ENCODE measurements at places on chromosomes 1 and 21. TPM values are rescaled to one million over a fixed set of nuclear protein-coding genes. Genes with fewer than 3 reads are reported as not detected.

GRCh38 chr1:231517076-231517475, 11.4 kb upstream of the TSNAX start:
- no peak for ATAC-seq

- ATAC-seq, result no peak
These were observed 3.5 kb upstream of the PRAMEF12 start for GRCh38 chr1:12769976-12770505.

- ATAC-seq, result no peak
These were observed 58.0 kb downstream of the NGF start for GRCh38 chr1:115280064-115280463.

DNA sequence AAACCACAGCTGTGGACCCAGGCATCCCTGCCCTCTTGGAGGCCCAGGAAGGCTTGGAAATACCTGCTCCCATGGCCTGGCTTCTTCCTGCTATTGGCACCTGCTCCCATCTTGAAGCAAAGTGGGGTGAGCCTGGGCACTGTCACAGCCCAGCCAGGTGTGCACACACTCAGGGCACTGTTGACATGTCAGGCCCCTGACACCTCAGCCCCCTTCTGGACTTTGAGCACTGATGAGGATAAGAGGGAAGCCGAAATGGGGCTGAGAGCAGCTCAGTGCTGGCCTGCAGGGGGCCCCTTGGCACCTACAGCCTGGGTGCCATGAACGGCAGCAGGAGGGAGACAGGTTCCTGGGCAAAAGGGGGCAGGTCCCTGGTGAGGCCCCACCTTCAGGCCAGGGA, 55.9 kb downstream of the DAB1 start:
- no peak for ATAC-seq

DNA sequence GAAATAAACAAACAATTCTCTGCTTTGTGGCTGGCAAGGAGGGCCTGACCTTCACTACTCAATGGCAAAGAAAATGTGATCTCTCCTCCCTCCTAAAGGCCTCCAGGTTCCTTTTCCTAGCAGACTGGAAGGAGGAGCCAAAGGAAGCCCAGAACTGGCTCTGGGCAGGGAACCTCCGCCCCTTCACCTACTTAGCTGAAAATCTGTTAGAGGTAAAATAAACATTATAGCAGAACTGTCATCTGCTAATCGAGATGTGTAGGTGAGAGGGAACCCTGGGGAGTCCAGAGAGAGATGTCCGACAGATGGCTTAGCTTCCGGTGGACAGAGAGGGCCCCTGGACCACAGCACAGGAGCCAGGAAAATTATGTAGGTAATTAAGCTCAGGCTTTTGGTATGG, 75.2 kb upstream of the KCNA3 start:
- no peak for ATAC-seq

- no peak for ATAC-seq
These were observed 2.7 kb downstream of the PDE9A start for GRCh38 chr21:42655796-42656770.

- ATAC-seq, result no peak
These were observed 1.6 kb downstream of the SLC19A2 start for GRCh38 chr1:169484101-169484500.

GRCh38 chr1:116359871-116360270, 13.2 kb upstream of the ATP1A1 start:
- no peak for ATAC-seq

DNA sequence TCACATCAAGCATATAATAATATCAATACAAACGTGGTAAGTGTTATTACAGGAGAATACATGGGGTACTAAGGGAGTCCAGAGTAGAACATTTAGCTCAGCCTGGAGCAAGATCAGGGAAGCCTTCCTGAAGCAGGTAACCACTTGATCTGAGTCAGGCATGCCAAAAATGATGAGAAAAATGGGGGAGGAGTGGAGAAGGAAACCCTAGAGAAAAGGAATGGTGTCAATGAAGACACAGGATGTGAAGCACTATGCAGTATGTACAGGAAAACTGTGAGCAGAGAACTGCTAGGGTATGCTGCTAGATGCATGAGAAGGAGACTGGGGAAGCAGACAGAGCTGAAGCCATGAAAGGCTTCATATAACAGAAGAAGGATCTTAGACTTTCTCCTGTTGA, 84.7 kb downstream of the NOTCH2 start:
- no peak for ATAC-seq

DNA sequence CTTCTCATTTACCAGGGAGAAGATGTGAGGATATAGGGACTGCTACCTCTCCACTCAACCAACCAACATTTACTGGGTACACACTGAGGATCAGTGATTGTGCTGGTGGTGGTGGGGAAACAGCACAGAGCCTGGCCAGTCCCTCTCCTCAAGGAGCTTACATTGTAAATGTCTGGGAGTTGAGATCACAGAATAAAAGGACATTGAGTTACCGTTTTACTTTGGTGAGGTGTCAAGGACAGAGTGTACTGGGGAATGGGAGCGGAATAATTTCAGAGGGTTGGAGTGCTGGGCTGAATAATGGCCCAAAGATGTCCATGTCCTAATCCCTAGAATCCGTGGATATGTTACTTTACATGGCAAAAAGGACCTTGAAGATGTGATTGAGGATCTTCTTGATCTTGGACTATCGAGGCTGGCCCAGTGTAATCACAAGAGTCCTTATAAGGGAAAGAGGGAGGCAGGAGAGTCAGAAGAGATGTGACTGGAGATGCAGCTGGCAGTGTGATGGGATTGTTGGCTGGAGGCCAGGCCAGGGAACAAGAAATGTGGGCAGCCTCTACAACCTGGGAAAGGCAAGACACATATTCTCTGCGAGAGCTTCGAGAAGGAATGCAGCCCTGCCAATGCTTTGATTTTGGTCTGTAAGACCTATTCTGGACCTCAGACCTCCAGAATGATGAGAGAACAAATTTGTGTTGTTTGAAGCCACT, 26.6 kb upstream of the RWDD3 start:
- ATAC-seq, result no peak

DNA sequence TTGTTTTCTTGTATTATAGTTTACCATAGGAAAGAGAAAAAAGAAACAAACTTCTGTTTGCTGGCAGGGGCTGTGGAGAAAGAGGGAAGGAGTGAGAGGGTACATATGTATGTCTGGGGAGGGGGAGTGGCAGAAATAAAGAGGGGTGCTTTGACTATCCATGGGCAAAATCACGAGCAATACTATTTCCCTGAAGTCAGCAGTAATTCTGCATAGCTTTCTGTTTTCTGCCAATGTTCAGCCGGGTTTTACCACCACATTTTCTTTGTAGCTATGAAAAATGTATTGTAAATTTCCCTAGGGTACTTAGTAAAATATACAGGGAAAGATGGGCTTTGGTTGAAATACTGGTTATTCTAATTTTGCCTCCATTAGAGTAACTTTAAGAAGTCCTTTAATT, 45.2 kb upstream of the PGD start:
- no peak for ATAC-seq

- ATAC-seq, result no peak
These were observed 392 bp upstream of the TAGLN2 start for GRCh38 chr1:159925719-159926078.

DNA sequence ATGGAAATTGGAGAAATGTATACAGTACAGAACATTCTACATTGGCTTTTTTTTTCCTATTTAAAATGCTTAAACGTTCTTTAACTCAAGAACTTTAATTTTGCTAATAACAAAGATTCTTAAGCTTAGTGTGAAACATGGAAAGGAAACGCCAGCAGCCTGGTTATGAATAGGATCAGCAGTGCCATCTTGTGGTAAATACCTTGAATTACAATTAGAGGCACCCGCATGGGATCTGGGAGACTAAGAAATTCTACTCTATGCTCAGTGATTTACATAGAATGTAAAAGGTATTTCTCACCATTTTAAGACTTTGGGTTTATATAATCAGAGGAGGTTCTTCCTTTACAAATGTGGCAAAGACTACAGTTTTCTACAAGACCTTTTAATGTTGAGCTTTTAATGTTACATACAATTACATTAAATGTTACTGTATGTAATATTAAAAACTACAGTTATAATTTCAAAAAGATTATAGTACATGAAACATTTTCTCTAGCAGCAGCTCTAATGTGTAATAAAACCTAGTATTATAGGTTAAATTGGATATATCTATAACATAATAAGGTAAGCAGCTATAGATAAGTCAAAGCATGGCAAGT, 32.1 kb upstream of the APOBEC4 start:
- no peak for ATAC-seq

DNA sequence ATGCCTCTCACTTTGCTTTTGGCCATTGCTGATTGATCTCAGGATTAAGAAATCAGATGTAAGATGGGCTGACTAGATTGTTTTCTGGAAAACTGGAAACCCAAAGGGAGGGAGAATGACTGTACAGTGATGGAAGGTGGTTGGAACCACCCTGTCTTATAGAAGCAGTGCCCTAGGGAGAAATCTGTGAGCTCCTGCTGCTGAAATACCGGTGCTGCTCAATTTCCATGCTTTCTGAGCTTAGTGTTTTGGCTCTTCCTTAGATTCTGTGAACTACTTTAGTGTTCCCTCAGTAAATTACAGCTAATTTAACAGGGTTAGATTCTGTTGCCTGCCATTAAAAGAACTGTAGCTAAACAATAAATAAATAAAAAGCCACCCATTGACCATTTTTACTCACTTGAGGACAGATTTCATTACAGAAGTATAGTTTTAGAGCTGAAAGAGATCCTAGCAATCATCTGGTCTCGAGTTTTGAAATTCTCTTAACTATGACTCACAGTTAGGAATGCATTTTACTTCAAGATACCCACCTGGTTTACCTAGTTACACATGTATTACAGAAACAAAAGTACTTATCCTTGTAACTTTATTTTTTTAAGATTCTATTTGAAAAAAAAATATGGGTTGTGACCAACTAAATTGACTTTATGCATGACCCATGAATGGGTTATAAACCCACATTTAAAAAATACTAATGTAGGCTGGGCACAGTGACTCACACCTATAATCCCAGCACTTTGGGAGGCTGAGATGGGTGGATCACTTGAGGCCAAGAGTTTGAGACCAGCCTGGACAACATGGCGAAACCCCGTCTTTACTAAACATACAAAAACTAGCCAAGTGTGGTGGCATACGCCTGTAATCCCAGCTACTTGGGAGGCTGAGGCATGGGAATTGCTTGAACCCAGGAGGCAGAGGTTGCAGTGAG, 33.2 kb downstream of the CAMSAP2 start:
- no peak for ATAC-seq

Gene RHOC
- total RNA-seq, result 216 TPM

Gene HCRTR1
- 0.23 TPM for total RNA-seq

Gene TEKT2
- total RNA-seq, result 0.73 TPM

Gene CELA2B
- total RNA-seq, result not detected

Gene TOMM20
- 94.4 TPM for total RNA-seq

Gene ERICH3
- total RNA-seq, result not detected

Gene FHAD1
- total RNA-seq, result 1.1 TPM

Gene RCAN1
- total RNA-seq, result 45.4 TPM

Gene TSSK3
- 3.6 TPM for total RNA-seq

Gene MPL
- total RNA-seq, result 1.1 TPM

Measured in gastroesophageal sphincter (tissue), 4 donors.